ENCODE measurements at places on chromosomes 6 and 20.
A peak's percentile ranks its signal among the peaks of the same experiment; 100 is the strongest.

DNA sequence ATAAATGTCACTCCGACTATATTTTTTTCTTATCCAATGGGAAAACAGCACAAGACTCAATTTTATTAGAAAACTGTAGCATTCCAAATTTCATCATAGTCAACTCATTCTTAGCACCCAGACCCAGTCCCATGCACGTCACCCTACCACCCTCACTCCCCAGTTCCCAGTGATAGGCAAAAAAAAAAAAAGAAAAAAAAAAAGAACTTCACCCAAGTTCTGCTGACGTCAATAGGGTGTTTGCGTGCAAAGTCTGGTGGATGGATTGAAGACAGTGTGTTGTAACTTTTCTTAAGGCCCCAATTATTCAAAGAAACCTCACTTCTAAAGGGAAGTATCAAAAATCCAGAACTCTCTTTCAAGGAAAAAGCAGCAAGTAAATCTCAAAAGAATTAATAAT is 213.9 kb upstream of the PRDM1 start:
- DNase-seq, result no peak

DNA sequence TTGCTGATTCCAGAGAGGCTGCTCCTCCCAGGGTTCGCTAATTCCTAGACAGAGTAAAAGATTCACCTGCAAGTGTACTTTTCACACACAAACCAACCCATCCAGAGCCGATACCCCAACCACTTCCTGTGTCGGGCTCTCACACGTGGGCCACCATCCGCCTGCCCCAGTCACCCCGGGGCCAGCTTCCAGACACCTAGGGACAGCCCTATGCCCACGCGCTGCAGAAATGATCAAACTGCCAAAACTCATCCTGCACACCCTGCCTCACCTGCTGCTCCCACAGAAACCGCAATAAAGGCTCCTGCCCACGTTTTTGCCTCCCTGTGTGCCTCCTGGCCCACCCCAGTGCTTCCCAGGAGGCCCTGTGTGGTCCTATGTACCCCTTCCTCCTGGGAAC is 59.5 kb downstream of the PSMG4 start:
- DNase-seq, result no peak

DNA sequence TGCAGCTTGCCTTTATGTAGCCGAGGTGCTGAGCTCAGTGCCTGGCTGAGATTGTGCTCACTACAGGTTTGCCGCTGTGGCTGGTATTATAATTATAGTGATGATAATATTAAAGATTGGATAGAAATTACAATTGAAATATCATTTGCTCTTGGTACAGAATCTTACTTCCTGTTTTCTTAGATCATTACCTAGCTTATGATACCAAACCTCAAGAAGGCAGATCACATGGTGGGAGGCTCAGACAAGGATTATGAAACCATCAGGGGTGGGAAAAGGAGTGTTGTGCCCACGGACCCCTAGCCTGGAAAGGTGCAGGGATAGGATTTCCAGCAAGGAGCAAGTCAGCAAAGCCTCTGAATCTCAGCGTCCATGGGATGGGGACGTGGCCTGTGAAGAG is 70.6 kb downstream of the IGF2R start:
- DNase-seq, result no peak

DNA sequence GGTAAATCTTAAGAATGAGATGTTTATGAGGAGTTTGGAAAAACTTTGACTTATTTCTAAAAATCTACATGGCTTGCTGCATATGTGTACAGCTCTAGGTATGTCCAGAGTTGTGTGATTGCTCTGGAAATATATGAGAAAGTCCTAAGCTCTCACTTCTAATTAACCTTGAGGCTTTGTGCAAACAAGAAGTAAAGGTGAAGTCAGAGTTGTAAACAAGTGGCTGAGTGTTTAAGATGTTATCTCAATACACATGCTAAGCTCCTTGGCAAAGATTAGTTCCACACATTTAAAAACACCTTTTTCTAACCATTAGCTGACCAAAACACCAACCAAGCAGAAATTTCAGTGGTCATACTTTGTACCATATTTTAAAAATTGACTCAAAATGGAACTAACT is 684.2 kb downstream of the HTR1B start:
- no peak for DNase-seq

- no peak for DNase-seq
These were observed 223.9 kb downstream of the SIM1 start for GRCh38 chr6:100240798-100241197.

GRCh38 chr6:170452767-170453545 is 100.2 kb downstream of the PSMB1 start:
- no peak for DNase-seq

DNA sequence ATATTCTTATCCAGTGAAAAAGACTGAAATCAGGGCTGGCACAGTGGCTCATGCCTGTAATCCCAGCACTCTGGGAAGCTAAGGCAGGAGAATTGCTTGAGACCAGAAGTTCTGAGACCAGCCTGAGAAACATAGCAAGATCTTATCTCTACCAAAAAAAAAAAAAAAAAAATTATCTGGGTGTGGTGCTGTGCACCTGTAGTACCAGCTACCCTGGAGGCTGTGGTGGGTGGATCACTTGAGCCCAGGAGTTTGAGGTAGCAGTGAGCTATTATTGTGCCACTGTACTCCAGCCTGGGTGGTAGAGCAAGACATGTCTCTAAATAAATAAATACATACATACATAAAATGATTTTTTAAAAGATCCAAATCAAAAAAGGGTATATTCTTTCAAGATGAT is 6.3 kb downstream of the CALHM6 start:
- DNase-seq, result no peak

DNA sequence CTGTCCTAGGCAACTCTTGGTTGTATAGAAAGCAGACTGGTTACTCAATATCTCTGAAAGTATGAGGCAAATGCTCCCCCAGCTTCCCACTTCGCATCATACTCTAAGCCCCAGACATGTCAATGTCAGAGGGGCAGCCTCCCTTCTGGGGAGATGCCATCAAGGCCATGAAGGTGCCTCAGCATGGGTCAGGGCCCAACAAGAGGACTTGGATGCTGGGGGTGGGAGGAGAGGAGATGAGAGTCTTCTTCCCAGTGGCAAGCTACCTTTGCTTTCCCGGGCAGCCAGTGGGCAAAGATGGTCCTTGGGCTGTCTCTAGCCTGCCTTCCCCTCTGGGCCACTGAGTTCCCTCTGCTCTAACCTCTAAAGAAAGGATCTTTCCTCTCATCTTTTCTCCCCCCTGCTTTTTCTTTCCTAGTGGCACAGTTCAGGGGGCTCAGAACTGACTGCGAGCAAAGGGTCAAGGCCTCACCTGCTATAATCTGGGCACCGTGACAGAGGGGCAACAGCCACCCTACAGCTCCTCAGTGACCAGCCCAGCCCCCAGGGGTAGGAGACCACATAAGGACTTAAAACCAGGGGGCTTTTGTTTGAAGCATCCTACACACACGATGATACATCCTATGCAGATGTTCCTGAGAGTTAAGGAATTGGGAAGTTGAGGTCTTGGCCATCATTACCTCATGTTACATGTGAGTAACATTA is 26.2 kb downstream of the MOCS1 start:
- DNase-seq, result no peak

DNA sequence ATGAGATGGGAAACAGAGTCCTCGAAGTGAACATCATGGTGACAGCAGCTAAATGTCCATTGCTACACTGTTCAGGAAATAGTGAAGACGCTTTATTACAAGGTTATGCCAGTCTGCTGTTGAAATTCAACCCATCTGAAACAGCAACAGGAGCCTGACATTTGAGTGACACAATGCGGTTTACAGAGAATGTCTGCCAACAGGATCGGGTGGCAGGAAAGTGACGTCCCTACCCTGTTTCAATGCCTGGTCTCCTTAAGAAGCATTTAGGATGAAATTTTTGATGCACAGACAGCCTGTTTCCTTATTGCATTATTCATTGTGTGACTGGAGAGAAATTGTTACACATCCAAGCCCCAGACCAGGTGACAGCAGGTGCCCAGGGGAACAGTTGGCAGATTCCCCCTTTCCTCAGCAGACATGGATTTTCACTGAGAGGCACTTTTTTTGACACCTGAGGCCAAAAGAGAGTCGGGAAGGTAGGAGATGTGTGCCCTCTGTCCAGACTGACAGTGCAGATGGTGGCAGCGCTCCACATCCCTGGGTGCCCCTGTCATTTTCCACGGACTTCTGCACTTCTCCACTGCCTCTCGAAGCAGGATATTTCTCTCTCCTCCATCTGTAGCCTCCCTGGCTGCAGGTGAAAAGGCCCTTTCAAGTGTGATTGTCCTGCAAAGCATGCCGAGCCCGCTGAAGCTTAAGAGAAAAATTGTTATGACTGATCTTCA is 87.9 kb downstream of the BFSP1 start:
- no peak for DNase-seq

GRCh38 chr6:27062755-27063154 is 184.7 kb upstream of the PRSS16 start:
- no peak for DNase-seq

- no peak for DNase-seq
These were observed 971 bp downstream of the RBCK1 start for GRCh38 chr20:408843-409696.

DNA sequence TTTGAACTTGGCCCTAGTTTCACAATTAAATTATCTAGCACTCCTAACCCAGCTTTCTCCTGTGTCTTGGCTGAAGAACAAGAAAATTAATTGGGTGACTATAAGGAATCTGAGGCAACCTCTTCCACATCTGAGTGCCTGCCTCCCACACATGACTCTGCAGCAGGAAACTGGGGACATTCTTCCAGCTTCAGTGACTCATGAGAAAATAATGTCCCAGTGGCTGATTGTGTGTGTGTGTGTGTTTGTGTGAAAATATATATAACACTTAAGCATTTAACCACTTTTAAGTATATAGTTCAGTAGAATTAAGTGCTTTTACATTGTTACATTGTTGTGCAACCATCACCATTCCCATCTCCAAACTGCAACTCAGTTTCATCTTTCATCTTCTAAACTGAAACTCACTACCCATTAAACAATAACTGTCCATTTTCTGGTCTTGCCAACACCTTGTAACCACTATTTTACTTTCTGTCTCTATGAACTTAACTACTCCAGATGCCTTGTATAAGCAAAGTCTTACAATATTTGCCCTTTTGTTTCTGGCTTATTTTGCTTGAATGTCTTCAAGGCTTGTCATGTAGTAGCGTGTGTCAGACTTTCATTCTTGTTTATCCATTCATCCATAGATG is 8.7 kb downstream of the TRIM38 start:
- DNase-seq, result no peak

GRCh38 chr6:106609699-106610098 is 19.6 kb downstream of the RTN4IP1 start:
- peak; percentile 19 for DNase-seq

DNA sequence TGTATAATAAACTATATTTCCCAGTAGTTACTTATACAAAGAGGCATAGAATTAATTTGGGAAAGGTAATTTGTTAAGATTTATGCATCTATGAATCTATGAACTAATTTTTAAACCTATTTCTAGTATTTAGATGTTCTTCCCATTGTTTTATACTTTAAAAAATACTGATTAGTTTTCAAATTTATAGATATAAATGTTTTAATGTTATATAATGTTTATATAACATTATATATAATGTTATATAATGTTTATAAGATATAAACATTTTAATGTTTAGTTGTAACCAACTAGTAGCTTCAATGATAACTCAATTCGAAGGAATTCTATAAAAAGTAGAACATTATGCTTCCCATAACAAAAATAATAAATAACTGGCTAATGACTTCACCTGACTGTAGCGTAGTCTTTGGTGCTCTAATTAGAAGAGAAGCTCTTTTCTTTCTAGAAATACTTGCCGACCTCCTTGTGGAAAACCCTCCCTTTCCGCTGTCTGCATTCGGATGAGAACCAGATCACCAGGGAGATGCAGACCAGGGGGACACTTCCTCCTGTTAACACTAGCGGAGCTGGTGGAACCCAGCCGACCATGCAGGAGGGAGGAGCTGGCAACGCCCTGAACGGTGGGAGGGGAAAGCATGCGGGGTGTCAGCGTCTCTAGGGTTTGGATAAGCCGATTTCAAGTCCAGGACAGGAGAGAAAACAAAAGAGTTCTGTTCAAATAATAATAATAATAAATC is 158.4 kb downstream of the OR2B2 start:
- DNase-seq, result peak; percentile 80

GRCh38 chr6:135739288-135739687 is 112.2 kb upstream of the PDE7B start:
- DNase-seq, result no peak

DNA sequence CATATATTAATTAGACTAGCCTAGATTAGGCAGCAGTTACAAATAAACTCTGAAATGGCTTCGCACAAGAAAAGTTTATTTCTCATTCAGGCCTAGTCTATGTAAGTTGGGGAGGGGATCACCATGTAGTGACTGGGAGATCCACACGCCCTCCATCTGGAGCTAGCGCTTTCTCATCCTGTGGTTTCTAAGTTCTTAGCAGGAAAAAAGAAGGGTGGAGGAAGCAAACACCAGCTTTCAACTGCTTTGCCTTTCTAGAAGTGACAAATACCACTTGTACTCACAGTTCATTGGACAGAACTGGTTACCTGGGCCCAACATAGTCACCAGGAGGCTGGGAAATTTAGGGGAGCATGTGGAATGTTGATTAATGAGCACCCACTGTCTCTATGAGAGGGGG is 46.6 kb downstream of the NDUFAF5 start:
- DNase-seq, result no peak

DNA sequence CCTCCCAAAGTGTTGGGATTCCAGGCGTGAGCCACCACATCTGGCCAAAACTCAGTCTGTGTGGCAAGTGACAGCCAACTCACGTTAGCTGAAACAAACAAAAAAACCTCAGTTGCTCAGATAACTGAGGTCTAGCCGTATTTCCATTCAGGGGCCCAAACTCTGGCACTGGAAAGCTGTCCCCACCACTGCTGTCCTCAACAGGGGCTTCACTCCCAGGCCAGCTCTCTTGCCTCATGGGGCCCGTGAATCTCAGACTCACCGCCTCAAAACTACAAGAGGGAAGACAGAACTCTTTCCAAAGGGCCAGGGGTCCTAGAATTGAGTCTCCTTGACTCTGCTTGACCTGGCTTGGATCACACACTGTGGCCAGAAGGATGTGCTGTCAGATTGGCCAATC is 7.4 kb downstream of the TTPAL start:
- DNase-seq, result no peak

GRCh38 chr6:112370946-112371345 is 23.8 kb downstream of the RFPL4B start:
- DNase-seq, result no peak

DNA sequence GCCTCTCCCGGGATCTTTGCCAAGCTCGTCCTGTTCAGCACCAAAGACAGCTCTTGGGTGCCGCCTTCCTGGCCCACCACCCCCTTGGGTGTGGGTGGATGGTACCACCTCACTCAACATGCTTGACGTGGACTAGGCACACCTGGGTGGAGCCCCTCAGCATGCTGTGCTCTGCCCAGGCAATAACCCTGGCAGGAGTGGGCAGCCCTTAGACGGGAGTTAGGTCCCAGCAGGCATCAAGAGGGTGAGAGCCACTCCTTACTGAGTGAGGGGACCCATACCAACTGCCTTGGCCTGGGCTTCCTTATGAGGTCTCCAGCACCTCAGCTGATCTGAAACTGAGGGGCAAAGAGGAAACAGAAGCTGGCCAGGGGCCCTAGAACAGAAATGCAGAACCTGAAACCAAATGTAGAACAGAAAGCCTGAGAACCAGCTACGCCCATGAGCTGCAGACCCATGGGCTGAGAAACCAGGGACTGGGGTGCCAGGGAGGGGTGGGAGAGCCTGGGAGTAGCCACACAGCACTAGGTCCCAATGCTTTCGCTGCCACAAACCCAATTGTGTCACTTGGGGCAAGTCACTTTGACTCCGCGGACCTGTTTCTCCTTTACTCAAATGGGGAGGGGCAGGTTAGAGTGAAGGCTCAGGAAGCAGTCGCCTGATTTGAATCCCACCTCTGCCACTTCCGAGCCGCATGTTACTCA is 2.0 kb downstream of the FGD2 start:
- no peak for DNase-seq

- no peak for DNase-seq
These were observed 213.1 kb upstream of the ZFP64 start for GRCh38 chr20:52404671-52405070.

Data from NCI-H774 (cell line).